ENCODE measurements at places on chromosomes 2 and 18.

DNA sequence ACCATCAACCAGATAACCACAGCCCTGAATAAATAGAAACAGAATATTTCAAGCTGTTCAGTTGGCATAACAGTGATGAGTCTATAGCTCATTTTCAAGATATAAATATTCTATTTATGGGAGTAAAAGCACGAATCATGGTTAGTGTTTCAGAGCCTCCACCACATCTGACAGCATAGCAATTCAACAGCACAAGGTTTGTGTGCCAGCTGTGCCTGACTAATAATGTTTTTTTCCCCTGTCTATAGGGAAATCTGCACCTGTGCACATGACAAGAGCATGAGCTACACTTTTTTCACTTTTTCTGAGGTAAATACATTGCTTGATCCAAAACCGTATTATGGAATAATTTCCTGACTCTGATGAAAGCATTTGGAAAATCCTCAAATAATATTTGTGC is 251.3 kb downstream of the RPIA start:
- no peak for DNase-seq

GRCh38 chr2:39870871-39871270 is 91.8 kb upstream of the THUMPD2 start:
- DNase-seq: no peak

DNA sequence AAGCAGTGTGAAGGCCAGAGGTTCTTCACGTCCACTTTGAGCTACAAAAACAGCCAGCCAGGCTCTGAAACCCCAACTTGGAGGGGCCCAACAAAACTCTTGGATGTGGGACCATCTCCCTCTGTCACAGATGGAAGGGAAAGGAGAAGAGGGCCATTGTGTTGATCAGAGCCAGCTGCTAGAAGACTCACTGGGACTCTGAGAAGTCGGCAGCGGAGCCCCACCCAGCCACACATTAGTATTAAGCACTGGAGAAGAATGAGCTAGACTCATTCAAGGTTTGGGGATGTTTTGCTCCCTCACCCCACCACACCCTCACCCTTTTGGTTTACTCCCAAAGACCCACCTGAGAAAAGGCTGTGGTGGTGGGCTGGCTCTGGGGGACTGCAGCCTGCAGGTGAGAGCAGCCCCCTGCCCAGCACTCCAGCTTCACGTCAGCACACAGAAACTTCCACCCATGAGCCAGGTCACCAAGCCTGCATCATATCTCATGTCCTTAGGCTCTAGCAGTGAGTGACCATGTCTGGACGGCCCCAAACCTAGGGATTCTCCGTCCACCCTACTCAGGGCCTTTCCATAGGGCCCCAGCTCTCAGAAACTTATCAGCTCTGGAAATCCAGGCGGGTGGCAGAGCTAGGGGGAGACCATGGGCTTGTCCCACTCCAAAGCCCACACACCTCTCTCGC is 12.6 kb downstream of the TEX51 start:
- no peak for DNase-seq

GRCh38 chr18:77346208-77346810 is 96.7 kb downstream of the GALR1 start:
- no peak for DNase-seq

- no peak for DNase-seq
Measured at GRCh38 chr2:108182489-108182888, 57.3 kb upstream of the SULT1C3 start.

DNA sequence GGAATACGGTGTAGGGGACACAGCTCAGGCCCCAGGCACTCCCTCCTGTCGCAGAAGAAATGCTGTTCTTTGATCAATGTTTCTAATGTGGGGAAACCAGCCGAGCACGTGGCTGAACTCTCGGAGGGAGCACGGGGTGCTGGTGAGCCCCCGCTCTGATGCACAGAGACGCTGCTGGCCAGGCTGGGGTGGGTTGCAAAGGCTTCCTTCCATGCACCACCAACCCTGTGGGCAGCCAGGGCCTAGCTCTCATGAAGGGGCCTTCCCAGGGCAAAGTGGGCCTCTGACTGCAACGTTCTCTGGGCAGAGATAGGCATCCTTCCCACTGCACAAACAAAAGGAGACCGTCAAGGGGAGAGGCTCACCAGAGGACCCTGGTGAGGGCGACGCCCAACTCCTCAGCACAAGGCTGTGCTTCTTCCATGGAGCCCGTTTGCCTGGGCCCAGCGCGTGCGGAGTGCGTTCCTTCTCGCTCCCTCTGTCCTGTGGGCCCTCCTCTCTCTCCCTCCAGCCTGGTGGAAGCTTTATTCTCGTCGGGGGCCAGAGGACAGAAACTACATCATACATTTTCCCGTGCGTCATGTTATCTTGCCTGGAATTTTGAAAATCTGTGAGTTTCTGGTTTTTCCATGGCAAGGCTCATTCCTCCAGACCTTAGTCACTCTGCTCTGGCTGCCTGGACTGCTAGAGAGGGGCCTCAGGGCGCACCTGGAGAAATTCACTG is 61.1 kb upstream of the SP3 start:
- DNase-seq: no peak

DNA sequence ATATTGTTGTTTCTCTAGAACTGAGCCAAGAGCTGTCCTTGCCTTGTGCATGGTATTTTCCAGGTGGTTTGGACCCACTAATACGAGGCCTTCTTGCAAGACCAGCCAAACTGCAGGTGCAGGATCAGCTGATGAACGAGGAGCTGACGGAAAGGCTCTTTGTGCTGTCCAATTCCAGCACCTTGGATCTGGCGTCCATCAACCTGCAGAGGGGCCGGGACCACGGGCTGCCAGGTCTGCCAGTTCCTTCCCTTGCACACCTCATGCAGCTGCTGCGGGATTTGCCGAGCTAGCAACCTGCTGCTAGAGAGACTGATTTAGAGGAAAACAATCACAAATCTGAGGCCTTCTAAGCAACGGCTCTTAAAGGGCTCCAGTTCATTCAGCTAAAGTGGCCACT is 74.5 kb downstream of the TPO start:
- no peak for DNase-seq

- DNase-seq: no peak
Measured at GRCh38 chr2:119679846-119680245, 845 bp downstream of the TMEM177 start.

DNA sequence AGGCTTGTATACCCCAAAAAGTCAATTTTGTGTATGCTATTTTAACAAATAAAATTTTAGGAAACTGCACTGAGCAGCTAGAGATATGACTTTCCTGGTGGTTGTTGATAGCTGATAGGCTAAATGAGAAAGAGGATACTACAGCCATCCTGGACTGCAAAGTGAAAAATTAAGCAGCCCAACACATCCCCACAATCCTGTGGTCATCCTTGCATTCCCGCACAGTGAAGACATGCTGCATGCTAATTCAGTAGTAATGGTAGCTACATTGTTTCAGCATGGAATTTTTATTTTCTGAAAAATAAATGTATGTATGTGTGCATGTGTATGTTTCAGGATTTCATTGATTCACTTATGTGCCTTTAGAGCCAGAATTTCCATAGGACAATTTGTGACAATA is 124.2 kb upstream of the CCDC68 start:
- DNase-seq: no peak

- DNase-seq: no peak
Measured at GRCh38 chr18:59052965-59053820, 86.5 kb upstream of the SEC11C start.

DNA sequence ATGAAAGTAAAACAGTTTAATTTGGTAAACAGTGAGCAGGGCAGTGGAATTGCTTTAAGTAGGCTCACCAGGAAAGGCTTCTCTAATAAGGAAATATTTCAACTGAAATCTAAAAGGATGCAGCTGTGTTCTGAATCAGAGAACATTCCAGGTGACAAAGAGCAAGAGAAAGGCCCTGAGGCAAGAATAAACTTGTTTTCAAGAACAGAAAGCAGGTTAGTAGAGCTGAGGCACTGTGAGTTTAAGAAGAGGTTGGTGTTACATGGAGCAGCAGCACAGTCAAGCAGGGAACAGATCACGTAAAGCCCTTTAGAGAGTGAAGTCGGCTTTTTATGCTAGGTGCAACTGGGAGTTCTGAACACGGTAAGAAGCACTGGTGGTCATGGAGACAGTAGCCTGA is 57.0 kb upstream of the SCN1A start:
- DNase-seq: no peak

DNA sequence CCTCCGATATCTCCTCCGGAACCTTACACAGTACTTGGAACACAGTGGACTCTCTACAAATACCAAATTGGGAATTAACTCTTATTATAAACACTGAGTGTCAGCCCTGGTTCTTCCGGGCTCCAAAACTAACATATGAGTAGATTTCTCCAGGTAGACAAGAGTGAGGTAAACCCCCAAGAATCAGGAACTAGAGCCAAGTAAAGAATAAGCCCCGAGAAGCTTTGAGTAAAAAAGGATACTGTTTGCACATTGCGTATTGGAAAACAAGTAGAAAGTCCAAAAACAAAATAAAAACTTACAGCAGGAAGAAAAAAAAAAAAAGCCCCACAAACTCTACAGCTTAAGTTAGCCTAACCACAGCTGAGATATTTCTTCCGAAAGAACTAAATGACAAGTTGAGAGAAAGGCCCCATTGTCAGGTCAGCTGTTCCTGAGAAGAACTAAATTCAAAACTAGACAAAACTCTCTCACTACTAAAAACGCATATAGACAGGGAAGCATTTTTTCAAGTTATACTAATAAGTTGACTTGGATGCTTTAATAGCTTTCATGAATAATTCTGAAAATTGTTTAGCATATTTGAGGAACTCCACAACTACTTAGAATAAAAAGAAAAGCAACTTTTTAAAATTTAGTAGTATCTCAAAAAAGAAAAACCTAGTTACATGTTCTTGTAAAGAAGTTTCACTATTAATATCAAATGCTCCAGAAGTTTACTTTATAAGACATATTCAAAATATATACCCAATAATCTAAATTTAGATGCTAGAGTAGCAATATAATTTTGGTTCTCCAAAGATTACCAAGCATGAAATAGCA is 4.3 kb upstream of the HAAO start:
- no peak for DNase-seq

GRCh38 chr2:233407771-233408181 is 53.5 kb downstream of the DGKD start:
- DNase-seq: no peak

- DNase-seq: no peak
Measured at GRCh38 chr2:30046396-30046795, 100.4 kb upstream of the YPEL5 start.

DNA sequence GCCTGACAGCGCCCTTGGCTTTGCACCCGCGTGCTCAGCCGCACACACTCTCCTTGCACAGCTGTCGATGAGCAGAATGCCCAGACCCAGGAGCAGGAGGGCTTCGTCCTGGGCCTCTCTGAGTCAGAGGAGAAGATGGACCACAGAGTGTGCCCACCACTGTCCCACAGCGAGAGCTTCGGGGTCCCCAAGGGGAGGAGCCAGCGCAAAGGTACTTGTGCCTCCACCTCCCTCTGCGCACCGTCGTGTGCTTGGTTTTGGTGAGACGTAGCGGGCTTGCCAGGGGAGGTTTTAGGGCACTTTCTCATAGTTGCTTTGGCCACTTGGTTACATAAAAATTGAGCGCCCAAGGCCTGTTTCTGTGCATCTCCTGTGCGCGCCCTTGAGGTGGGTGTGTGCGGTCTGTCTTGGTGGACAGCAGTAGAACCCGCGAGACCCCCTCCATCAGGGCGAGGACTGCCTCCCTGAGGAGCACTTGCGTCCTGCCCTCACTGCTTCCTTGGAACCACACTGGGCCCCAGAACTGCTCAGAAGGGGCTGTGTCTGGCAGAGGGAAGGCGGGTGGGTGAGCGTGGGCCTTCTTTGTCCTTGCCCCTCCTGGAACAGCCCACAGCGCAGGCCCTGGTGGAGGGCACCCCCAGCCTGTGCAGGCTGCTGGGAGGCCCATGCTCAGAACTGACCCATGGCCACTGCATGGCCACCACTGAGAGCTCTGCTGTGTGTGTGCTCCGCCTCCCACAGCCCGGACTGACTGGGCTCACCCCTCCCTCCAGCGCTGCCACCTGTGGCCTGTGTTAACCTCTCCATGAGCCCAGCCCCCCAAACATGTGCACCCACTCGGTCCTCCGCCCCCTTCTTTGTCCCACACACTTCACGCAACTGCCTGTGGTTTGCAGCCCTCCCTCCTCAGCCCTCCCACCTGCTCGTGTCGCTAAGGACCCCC is 95.9 kb downstream of the DGKD start:
- no peak for DNase-seq

GRCh38 chr2:54531558-54531957 is 75.4 kb downstream of the SPTBN1 start:
- no peak for DNase-seq

GRCh38 chr2:215188078-215188477 is 49.7 kb upstream of the ABCA12 start:
- no peak for DNase-seq

DNA sequence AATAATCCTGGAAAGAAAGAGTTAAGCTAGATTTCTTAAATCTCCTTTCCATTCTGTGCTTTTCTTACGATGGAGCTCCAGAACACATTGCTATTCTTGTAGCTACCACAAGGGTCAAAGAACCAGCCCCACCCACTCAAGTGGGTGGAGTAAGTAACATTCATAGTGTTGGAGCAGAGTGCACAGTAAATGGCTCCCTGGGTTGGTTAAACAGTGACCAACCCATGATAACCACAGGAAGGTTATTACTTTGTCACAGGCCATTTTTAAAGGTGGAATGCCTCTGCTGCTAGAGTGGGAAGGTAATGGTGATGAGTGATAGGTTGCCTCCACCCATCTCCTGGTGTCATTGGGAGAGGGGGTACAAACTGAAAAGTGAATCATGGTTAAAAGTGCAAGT is 13.9 kb downstream of the ARPC2 start:
- no peak for DNase-seq

- DNase-seq: no peak
Measured at GRCh38 chr2:84717302-84717701, 163.6 kb downstream of the TRABD2A start.

DNA sequence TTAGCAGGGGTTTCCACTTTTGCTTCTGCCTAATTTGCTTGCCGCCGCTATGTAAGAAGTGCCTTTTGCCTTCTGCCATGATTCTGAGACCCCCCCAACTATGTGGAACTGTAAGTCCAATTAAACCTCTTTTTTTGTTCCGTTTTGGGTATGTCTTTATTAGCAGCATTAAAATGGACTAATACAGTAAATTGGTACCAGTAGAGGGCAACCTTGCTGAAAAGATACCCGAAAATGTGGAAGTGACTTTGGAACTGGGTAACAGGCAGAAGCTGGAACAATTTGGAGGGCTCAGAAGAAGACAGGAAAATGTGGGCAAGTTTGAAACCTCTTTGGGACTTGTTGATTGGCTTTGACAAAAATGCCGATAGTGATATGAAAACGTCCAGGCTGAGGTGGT is 216.1 kb upstream of the FSIP2 start:
- no peak for DNase-seq

DNA sequence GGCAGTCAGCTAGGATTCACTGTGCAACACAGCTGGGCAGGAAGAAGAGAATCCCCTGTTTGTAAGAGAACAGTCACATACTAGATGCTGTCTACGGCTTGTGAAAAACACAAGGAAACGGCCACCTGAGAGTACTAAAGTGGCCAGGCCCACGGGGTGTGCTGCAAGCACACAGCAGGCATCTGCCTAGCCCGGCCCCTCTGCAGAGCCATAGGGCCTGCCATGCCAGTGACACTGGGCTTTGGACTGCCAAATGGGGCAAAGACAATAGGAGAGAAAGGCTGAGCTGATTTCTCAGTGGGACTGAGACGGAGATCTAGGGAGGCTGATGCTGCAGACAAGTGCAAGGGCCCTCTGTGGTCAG is 10.3 kb downstream of the TUBB6 start:
- no peak for DNase-seq

- no peak for DNase-seq
Measured at GRCh38 chr18:25136416-25137196, 215.4 kb downstream of the ZNF521 start.

GRCh38 chr2:199631129-199631528 is 173.4 kb upstream of the SATB2 start:
- no peak for DNase-seq

- no peak for DNase-seq
Measured at GRCh38 chr2:9196637-9197036, 10.0 kb upstream of the ASAP2 start.
